ENCODE measurements at places on chromosomes 11 and 22.

DNA sequence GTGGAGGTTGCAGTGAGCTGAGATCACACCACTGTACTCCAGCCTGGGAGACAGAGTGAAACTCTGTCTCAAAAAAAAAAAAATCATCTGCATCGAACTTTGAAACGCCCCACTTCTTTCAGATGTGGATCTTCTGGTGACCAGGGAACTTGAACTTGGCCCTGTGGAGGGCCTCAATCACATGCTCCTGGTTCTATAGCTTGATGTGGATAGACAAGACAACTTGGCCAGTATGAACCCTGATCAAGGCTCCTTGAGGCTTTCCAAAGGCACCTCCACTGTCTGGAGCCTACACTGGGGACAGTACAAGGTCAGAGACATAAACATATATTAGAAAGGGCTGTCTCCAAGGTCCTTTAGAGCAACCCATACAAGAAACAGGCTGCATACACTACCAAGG is 30.6 kb downstream of the RAB30 start:
- no peak for DNase-seq

- DNase-seq = no peak
These were observed 93.8 kb downstream of the BCR start for GRCh38 chr22:23274146-23274526.

DNA sequence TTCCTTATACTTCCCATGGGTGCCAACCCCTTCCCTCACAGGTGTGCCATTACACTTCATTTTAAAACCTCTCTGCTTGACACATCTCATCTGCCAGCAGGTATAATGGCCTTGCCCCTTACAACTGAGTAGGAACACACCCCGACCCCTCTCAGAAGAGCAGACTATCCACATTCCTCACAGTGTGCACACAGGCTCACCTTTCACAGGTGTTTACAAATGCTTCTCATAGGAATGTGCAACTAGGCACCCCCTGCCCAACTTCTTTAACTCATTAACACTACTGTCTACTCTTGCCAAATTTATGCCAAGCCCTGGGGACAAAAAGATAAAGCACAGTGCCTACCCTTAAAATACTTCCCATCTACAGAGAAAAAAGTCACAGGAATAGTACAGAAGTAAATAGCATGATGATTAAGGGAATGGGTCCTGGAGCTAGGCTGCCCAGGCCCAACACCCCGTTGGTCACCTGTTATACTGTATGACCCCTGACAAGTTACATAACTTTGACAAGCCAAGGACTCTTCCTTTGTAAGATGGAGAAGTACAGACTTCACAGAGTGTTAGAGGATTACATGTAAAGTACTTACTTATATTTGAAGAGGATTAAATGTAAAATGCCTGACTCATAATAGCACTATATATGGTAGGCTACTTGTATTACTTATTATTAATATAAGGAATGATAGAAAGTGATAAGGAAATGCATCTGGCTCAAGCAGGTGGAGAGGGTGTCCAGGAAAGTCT is 15.2 kb downstream of the TRIM3 start:
- DNase-seq = no peak

GRCh38 chr11:120562806-120563425 is 51.4 kb downstream of the GRIK4 start:
- no peak for DNase-seq

GRCh38 chr22:23591201-23591791 is 11.2 kb upstream of the IGLL1 start:
- peak; percentile 72 for DNase-seq

DNA sequence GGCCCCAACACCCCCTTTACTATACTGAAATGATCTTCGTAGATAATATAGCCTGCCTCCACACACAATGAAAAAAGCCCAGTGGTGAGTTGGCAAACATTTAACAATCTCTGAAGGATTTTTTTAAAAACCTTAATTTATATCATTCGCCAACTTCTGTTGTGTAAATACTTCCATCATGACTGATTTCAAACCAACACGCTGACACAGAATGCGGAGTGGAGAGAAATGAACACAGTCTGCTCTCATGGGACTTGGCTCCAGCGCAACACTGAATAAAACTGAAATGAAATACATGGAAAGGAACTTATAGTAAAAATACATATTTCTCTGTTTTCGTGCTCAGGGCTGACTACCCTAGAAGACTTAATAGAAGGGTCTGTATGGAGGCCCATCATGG is 61.3 kb upstream of the WNT11 start:
- DNase-seq = no peak

DNA sequence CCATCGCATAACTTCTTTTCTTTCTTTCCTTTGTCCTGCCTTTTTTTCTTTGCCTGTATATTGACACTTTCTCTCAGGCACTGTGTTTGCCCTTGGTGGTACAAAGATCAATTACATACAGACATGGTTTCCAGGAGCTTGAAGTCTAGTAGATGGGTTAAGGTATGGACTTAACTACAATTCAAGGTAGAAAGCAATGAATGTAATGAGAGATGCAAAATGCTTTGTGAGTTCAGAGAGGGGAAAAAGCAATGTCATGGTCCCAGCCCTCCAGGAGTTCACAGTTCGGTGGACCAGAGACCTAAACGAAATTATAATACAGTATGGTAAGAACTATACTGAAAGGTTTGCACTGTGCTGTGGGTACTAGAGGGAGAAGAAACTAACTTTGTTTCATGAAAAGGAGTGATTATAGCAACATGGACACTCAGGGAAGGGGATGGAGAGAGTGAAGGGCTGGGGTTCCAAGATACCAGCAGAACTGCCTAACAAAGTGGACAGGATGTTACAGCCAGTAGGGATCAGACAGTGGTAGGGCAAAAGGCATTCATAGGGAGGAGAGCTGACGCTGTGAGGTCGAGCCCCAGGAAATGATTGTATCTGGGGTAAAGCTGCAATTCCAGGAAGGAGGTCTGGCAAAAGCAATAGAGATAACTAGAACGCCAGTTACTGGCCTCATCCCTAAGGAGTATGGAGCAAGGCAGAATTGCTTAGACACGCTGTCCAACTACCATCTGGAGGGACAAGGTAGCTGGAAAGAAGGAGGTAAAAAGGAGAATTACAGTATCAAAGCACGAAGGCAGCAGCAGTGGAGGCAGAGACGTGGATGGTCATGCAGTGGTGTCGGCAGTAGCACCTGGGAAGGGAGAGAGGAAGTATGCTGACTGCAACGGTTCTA is 158.3 kb upstream of the MTMR2 start:
- DNase-seq = no peak

DNA sequence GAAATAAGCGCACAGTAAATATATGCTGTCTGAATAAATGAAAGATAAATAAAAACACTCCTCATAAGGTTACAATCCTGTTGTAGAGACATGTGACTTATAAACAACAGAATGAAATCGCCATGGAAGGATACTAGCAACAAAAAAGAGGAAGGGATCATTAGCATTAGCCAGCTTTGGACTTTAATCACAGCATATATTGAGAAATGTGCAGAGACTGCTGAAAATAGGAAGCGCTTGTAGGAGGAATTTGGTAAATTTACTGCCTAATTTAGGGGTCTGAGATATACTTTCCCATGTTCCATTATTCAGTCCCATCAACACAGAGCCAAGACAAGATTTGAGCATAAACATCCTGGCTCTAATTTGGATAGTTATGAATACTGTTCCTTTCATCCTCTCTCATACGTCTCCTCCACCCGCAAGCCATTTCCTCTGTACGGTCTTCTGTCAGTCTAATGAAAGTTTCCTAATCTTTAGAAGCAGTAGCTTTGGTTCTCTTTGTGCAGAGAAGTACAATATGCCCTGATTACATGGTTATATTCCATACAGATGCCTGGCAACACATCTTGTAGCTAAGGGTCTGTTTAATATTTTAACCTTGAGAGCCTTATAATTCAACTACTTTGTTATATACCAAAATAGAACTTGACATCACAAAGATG is 37.1 kb upstream of the AKIP1 start:
- DNase-seq = no peak

DNA sequence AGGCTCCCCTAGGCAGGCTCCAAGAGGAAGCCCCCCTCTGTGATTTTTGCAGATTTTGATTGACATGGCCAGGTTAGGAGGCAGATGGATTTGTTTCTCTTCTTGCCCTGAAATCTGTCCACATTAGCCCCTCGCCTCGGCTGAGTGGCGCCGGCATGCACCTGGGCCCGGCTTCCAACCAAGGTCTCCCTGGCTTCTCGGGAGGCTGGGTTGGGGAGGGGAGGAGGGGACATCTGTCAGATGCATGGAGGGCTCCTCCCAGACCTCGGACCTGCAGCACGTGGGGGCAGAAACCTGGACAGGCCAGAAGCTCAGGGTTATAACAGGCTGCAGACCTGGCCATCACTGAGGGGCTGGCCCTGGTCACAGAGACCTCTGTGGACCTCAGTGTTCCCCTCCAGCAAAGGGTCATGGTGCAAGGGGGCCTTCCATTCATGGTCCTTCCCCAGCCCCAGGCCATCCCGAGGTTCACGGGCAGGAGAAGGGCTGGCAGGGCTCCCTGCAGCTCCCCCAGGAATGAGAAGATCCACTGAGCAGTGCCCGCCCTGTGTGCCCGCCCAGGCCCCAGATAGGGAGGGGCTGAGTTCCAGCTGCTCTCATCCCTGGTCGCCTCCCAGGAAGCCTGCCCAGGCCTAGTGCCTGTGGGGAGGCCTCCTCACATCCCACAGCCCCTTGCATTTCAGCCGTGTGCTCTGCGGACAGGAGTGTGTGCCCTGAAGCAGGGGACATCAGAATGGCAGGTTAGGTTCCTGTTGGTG is 747.8 kb downstream of the BRD1 start:
- DNase-seq = no peak

- DNase-seq = no peak
These were observed 5.2 kb upstream of the EIF4G2 start for GRCh38 chr11:10813945-10814344.

DNA sequence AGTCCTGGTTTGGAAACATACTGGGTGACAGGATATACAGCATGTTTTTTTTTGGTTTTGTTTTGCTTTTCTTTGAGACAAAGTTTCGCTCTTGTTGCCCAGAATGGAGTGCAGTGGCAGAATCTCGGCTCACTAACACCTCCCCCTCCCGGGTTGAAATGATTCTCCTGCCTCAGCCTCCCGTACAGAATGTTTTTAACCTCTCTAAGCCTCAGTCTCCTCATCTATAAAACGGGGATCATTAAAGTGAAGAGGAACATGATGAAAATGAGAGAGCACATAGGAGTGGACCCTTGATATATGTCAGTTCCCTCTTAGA is 28.1 kb upstream of the SCARF2 start:
- DNase-seq = no peak

DNA sequence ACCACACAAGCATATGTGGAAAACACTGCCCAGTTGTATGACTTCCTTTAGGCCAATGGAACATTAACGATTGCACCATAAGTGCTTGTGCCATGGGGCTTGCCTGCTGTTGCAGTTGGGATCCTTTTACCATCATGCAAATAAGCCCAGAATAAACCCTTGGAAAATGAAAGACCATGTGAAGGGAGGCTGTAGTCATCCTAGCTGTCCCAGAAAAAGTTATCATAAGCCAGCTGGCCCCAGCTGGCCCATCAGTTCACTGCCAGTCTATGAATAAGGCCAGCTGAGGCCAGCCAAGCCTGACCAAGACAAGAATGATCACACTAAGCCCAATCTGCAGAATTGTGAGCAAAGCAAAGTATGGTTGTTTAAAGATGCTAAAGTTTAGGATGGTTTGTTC is 253.9 kb upstream of the ARHGAP20 start:
- DNase-seq = no peak

DNA sequence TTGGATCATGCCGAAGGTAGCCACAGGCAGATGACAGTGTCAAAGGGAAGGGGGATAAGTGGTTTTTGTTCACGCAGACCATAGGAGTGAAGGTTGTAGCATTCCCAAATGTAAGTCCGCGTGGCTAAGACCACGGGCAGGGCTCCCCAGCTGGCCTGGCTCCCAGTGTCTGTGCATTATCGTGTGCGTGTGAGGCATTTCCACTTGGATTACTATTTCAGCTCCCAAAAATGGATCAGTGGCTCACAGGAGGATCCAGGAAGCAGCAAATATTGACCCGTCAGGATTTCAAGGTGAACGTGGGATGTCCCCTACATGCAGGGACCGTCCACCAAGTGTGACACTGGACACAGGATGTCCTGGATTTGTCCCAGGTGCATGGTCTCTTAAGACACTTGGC is 10.6 kb downstream of the CDKN1C start:
- DNase-seq = no peak

DNA sequence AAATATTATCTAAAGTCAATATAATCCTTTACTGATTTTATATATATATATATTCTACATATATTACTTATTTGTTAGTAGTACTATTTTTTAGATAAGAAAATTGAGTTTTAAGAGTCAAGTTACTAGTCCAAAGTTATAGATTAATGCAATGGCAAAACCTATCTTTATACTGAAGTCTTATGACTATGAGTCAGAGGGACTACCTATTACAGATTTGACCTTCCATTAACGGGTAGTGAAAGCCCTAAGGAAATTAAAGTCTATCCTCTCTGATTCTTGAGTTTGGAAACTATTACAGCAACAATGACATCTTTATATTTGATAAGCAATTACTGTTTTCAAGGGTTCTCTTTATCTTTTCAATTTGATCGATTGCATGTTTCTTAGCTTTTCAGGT is 315.8 kb downstream of the CASP12 start:
- no peak for DNase-seq

GRCh38 chr22:36776722-36777121 is 803 bp upstream of the IFT27 start:
- DNase-seq = peak; percentile 16

- DNase-seq = no peak
These were observed 23.2 kb upstream of the BIRC3 start for GRCh38 chr11:102293873-102294601.

GRCh38 chr11:44275241-44275640 is 34.7 kb downstream of the ALX4 start:
- no peak for DNase-seq

DNA sequence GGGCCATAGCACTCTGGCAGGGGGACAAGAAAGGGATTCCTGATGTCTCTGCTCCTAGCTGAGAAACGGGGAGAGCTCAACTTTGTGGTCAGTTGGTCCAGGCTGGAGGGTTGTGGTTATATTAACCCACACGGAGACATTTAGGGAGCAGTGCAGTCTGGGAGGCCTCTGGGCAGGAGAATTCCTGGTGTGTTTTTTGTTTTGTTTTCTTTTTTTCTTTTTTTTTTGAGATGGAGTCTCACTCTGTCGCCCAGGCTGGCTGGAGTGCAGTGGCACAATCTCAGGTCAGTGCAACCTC is 88.0 kb upstream of the SHISAL1 start:
- no peak for DNase-seq

DNA sequence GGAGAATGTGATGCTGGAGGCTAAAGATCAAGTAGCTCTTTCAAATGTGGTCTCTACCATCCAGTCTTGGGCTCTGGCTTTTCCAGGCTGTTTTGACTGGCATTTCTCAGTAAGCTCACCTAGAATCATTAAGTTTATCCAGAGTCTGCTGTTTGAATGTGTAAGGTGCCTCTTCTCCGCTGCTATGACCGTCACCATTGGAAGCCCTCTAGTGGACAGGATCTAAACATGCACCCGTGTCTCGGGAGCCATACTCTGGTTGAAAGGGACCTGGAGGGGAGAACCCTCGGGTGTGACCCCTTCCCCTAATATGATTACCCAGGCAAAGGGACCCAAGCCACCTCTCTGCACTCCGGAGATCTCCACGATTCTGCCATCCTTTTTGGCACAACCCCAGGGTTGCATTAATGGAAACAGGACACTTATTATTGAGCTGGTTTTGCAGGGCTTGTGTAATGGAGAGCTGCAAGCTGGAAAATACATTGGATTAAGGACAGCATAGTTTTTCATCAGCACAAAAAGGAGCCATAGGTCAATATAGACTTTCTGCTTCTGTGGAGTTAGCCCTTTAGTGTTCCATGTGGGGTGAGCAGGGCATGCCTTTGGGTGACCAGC is 191.0 kb upstream of the LARGE1 start:
- peak; percentile 5 for DNase-seq

GRCh38 chr11:81224396-81224795 is 1509.3 kb downstream of the FAM181B start:
- DNase-seq = no peak
